ENCODE measurements at places on chromosomes 1 and 21. TPM values are rescaled to one million over a fixed set of nuclear protein-coding genes. Genes with fewer than 3 reads are reported as not detected.

The HEYL gene
- 0.14 TPM for total RNA-seq

The KRTAP10-7 gene
- not detected for total RNA-seq

The AIM2 gene
- total RNA-seq = not detected

The DDR2 gene
- 11.1 TPM for total RNA-seq

The TMEM269 gene
- not detected for total RNA-seq

The PTGFR gene
- 0.34 TPM for total RNA-seq

The ASCL5 gene
- not detected for total RNA-seq

The FPGT gene
- 10.7 TPM for total RNA-seq

The OR10J1 gene
- not detected for total RNA-seq

The RPS8 gene
- total RNA-seq = 1,197 TPM

The AK4 gene
- 23.1 TPM for total RNA-seq

The ADAMTSL4 gene
- 0.17 TPM for total RNA-seq

The CFAP74 gene
- not detected for total RNA-seq

The MSH4 gene
- total RNA-seq = 0.34 TPM

The RPL22 gene
- total RNA-seq = 124 TPM

The HSD3B1 gene
- not detected for total RNA-seq

The TNFRSF8 gene
- 0.33 TPM for total RNA-seq

The FCN3 gene
- total RNA-seq = not detected

The EFNA3 gene
- 2.2 TPM for total RNA-seq

The SPATA21 gene
- under 0.01 TPM for total RNA-seq
